ENCODE measurements at places on chromosomes 3 and 15.

DNA sequence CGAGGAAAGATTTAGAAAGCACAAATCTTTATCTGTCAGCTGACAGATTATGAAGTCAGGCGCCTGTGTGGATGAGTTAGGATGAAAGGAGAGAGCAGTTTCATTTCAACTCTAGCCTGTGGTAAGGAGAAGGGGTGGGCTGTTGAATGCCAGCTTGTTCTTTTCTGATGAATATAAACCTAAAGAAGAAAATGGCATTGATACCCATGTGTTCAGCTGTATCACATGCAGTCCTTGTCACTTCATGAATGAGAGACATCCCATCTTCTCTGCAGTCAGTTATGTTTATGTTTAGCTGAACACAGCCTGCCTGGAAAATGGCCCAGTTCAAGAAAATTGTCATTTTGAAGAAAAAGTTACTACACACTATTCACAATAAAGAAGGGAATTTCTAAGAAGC is 345.7 kb upstream of the RBMS3 start:
- DNase-seq, result no peak

GRCh38 chr3:124780761-124781475 is 50.7 kb downstream of the UMPS start:
- DNase-seq, result peak; percentile 80

- no peak for DNase-seq
Observed at GRCh38 chr3:170863816-170864215, 6.2 kb downstream of the RPL22L1 start.

DNA sequence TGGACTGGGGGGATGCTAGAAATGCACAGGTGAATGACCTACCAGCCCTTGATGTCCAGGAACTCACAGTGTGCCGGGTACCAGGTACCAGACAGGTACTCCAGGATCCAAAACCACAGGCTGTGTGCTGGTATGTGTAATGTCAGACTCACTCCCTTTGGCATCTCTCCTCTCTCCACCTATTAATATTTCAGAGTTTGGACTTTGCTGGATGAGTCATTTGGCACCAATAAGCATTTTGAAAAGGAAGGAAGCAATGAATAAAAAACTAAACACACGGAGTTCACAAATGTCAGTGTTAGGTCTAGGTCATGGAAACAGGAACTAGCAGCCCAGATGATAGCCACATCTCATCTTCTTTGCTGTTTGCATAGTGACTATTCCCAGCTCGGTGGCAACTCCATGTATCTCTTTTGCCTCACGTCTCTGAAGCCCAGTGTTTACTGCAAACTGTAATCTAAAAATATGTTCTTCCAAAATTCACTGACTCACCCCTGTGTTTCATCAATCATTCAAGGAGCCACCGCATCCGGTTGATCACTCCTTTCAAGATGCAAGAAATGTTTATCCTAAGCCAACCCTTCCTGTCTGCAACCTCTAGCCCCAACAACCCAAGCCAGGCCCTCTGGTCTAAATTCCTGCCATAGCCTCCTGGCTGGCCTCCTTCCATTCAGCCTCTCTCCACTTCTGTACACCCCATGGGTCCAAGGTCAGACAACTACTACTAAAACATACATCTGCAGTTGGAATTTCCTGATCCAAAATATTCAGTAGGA is 8.4 kb downstream of the ITGB5 start:
- DNase-seq, result peak; percentile 97

DNA sequence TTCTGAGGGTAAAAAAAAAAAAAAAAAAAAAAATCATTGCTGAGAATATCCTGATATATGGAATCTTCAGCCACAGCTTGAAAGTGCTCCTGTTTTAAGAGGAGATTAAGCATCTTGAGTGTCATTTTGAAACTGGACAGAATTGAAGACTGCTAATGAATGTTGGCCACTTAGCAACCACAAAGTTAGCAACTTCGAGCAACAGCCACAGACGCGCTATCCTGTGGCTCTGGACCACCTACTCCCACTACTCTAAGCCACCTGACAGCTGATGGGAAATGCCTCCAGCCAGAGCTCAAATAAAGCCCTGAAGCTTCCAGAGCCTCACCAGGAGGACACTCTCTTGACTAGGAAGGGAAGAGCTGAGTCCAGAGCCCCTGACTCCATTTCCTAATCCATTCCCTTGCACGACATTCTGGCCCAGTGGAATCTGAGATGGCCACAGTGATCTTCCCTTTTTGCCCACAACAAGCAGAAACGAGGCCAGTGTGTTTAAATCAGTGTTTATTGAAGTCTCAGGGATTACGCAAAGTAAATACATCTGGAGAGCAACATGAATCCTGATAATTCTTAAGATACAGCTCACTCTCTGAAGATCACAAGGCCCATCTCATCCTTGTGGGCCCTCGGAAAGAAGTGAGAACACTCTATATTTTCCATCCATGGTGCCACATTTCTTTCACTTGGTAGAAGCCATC is 58.6 kb downstream of the TMEM212 start:
- DNase-seq, result no peak

DNA sequence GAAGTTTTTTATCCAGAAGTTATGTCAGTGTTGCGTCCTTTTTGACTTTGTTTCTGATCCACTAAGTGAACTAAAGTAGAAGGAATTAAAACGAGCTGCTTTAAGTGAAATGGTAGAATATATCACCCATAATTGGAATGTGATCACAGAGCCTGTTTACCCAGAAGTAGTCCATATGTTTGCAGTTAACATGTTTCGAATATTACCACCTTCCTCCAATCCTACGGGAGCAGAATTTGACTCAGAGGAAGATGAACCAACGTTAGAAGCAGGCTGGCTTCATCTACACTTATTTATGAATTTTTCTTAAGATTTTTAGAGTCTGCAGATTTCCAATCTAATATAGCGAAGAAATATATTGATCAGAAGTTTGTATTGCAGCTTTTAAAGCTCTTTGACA is 57.6 kb downstream of the DNAH1 start:
- peak; percentile 48 for DNase-seq

- peak; percentile 70 for DNase-seq
Observed at GRCh38 chr15:56524915-56525314, 60.0 kb upstream of the MNS1 start.

GRCh38 chr3:12132881-12133280 is 25.8 kb downstream of the TIMP4 start:
- DNase-seq, result no peak

GRCh38 chr3:53079147-53079546 is 33.3 kb upstream of the SFMBT1 start:
- DNase-seq, result no peak

- DNase-seq, result no peak
Observed at GRCh38 chr3:98734306-98734705, 28.8 kb upstream of the ST3GAL6 start.

DNA sequence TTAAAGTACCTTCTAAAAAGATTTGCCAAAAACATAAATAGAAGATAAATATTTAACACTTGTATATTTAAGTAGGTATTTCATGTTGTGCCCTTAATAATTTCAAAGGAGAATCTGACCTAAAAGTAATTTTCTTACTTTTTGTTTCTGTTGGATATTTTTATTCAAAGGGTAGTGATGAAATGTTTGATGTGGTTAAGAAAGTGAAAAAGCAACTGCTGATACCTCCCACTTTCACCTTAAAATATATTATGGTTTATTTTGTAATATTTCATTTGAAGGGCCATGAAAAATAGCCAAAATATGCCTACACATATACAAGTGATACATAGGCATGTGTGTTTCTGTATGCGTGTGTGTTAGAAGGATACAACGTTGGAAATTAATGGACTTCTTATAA is 5.8 kb upstream of the SLITRK3 start:
- no peak for DNase-seq

DNA sequence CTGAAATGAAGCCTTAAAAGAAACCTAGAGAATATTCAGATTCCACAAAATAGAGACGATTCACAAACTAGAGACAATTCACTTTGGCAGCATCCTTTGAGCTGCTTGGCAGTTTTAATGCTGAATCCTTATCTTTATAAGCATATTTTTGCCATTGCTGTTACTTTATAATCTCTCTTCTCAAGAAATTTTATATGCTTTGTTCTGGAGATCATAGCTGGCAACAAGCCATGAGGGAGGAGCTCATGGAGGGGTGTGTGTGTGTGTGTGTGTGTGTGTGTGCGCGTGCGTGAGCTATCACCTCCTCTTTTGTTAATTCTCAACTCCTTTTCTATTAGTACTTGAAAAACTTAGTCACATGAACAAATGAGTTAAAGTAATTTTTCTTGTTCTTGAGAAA is 495.0 kb upstream of the RGMA start:
- DNase-seq, result peak; percentile 5

DNA sequence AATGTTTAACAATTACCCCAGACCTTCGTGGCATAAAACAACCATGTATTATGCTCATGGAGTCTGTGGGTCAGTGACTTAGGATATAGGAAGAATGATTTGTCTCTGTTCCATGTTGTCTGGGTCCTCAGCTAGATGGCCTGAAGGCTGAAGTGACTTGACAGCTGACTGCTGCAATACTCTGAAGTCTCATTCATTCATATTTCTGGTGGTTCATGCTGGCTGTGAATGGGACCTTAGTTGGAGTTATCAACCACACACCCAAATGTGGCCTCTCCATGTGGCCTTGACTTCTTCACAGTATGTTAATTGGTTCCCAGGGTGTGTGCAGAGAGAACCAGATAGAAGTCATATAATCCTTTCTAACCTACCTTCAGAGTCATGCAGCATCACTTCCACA is 145.1 kb upstream of the BFSP2 start:
- no peak for DNase-seq

- DNase-seq, result peak; percentile 72
Observed at GRCh38 chr15:58724466-58724865, 25.0 kb downstream of the ADAM10 start.

DNA sequence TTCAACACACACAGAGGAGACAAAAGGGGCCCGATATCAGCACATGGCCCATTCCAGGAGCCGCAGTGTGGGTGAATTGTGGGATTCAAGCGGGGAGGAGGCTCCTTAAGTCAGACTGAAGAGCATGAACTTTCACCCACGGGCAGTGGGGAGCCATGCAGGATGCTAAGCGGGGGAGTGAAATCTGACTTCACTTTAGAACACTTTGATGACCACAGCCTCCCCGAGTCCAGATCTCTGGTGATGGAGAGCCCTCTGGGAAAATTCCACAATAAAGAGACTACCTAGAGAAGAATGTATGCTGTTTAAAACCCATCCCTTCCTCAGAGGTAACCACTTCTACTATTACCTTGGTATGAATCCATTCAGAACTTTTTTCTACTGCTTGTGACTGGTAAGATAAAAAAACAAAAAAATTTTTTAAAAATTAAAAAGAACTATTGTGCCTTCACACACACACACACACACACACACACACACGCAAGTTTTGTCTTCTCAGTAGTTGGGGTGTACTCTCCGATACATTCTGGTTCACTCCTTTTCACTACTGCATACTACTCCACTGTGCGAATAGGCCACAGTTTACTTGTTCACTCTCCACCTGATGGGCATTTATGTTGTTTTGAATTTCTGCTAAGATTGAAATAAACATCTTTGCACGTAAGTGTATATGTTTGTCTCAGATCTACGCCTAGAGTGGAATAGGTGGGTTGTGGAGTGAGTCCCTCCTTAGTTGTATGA is 2.0 kb upstream of the H1-8 start:
- no peak for DNase-seq

- DNase-seq, result no peak
Observed at GRCh38 chr3:41144631-41145030, 54.7 kb upstream of the CTNNB1 start.

DNA sequence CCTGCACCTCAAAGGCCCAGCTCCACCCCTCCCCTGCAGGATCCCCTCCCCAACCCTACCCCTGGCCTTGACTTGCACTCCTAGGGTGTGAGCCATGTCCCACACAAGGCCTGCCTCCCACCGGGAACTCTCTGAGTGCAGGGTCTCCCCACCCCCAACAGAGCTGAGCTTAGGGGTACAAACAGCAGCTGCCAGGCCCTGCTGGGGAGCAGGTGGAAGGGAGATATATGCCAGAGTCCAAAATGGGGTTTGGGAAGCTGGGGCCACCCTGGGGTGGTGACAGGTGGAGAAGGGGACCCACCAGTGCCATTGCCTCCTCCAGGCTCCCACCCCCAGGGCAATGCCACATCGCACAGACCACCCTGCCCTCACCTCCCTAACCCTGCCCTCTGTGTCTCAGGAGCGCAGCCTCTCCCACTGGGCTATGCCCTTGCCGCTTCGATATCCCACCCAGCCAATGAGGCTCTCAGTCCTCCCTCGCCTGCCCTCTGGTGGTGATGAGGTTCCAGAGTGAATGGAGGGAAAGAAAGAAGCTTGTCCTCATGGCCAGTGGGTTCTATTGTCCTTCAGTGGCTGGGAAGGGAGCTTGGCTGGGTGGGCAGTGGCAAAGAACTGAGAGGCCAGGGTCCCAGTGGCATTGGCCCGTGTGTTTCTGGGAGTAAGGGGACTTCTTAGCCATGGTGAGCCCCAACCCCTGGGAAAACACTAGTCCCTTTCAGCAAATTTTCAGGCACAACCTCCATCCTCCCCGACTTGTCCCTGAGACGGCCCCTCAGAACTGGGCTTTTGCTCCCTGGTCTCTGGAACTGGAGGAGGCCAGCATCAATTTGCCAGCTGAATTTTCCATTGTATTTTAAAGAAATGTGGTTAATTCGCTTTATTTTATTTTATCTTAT is 46.8 kb downstream of the CYP11A1 start:
- peak; percentile 60 for DNase-seq

DNA sequence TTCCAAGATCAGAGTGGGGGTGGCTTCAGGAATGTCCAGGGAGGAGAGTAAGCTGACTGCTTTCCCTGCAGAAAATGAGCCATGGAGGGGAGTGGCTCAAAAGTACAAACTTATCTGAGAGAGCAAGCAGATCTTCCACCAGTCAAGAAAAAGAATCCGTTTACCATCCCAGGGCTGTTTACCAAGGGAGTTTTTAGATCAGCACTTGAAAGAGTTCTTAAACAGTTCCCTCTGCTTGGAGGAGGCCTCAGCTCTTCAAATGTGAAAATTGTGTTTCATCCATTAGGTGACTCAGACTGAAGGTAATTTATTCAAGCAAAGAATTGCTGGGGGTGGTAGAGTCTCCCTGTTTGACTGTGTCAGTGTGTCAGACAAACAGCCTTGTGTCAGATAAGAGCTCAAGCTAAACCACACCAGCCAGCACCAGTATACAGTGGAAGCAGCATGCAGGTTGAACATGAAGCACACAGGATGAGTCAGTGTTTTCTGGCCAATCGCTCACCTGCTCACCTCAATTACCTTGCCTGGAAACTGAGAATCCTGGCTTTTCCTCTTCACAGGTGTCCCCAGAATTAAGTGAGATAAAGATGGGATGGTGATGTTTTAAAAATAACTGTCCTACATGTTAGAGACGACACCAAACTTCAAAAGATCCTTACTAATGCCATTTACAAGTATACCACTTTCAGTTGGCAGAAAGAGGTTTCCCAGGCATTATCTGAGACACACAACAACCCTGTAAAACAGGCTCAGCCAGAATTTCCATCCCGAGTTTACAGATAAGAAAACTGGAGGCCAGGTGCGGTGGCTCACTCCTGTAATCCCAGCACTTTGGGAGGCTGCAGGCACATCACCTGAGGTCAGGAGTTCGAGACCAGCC is 21.7 kb downstream of the SH3BP5 start:
- peak; percentile 84 for DNase-seq

GRCh38 chr3:190339130-190339529 is 16.9 kb upstream of the CLDN1 start:
- peak; percentile 75 for DNase-seq

- peak; percentile 45 for DNase-seq
Observed at GRCh38 chr3:62970648-62971047, 95.4 kb upstream of the CADPS start.

- DNase-seq, result no peak
Observed at GRCh38 chr3:128402998-128403397, 63.7 kb downstream of the DNAJB8 start.

- peak; percentile 49 for DNase-seq
Observed at GRCh38 chr3:56890448-56891091, 88.8 kb upstream of the ARHGEF3 start.
